ENCODE measurements at places on chromosomes 1 and 21.

GRCh38 chr1:203320591-203321272 is 15.4 kb downstream of the BTG2 start:
- DNase-seq = peak; percentile 66

GRCh38 chr1:47184090-47184821 is 5.6 kb downstream of the PDZK1IP1 start:
- DNase-seq = no peak

DNA sequence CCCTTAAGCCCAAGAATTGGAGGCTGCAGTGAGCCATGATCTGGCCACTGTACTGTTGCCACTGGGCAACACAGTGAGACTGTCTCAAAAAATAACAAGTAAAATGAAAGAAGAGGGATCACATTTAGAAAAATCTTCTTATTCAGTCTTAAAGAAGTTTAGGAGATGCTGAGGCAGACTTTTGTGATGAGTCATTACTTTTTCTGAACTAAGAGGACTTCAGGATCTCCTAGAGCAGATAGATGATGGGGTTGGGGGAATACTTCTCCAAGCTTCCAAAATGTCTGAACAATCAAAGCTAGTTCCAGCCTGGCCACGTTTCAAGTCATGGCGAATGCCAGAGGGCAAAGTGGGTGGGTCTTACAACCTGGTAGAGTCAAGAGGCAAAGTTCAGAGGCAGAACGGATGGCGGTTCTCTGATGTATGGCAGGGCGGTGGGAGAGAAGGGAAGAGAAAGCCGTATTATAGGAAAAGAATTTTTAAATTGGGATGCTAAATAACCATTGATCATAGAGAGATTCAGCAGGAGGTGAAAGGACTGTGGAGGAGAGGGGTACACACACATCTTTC is 2.1 kb upstream of the CIART start:
- no peak for DNase-seq

- DNase-seq = no peak
These were observed 43.5 kb downstream of the UMODL1 start for GRCh38 chr21:42114646-42115045.

- DNase-seq = no peak
These were observed 533.4 kb downstream of the MATN1 start for GRCh38 chr1:30189818-30190500.

DNA sequence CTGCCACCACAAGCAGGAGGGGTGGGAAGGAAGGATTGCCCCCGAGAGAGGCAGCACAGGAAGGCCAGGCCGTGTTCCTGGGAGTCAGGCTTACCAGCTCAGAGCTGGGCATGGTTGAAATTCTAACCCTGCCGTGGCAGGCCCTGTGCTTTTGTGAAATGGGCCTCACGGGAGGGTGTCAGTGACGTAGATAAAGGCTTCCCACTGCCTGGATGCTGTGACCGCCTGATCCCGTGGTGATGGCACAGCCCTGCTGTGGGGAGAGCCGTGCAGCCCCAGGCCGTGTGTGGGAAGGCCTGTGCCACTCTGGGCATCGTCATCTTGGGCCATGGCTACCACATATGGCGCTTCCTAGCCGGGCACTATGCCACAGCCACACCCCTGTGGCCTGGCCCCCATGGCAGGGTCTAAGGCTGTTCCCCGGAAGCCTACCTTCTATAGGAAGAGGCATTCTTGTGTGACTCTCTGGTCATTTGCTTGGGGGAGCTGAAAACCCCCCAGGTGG is 161.3 kb downstream of the PCBP3 start:
- no peak for DNase-seq

DNA sequence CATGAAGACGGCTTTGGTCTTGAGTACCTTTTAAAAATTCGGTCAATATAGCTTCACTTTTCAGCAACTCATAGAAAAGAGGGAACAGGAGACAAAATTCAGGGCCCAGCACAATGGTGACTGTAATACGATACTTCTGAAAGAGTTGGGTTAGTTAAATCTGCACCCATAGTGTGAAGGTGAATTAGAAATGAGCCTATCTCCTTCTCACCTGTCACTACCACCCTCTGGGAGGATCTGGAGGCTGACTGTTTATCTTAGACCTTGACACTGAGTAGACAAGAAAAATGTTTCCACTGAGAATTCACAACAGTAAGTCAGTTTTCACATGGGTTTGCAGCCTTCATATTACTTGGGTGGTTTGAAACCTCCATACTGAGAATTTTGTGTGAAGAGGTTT is 57.9 kb upstream of the HMGB4 start:
- no peak for DNase-seq

DNA sequence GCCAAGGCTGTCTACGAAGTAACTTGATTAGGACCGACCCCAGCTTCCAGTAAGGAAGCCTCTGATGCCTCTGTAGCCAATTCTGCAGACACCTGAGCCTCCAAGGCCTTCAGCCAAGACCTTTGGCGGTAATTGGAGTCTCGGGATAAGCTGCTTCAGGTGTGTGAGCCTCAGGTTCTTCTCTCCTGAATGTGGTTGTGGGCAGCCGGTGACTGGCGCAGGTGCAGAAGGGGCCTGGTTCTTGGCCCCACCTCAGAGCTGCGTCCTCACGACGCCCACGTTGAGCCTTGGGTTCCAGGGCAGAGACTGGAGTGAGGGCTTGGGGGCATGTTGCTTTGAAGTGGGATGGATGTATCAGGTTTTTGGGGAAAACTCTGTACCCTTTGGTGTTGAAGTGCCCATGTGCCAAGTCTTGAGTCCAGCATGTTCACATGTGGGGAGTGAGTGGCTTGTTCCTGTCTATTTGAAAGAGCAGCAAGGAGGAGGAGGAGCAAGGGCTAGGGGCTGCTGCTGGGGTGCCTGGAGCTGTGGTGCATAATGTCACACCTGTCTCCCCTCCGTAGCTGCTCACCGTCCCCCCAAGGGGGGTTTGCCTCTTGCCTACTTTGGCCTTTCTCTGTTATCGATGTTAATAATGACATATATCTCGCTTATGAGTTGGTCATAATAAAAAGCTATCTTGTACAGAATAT is 1.4 kb downstream of the PSEN2 start:
- no peak for DNase-seq

DNA sequence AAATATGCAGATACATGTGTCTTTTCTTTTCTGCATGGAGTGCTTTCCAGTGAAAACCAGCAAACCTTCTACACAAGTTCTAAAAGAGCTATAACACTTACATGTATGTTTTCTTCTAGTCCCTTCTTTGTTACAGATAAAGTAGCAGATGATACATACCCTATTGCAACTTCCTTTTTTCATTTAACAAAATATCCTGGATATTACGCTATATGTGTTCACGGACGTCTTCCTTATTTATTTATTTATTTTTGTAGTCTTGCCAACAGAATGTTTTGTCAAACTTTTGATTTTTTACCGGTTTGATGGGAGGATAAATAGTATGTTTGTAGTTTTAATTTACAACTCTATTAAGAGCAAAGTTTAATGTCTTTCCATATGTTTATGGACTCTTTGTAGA is 5.2 kb upstream of the GALNT2 start:
- DNase-seq = no peak

DNA sequence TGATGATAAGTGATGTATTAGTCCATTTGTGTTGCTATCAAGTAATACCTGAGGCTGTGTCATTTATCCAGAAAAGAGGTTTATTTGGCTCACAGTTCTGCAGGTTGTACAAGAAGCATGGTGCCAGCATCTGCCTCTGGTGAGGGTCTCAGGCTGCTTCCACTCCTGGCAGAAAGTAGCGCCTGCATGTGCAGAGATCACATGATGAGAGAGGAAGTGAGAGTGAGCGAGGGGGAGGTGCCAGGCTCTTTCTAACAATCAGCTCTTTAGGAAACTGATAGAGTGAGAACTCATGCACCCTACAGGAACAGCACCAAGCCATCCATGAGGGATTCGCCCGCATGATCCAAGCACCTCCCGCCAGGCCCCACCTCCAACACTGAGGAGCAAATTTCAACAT is 2.2 kb upstream of the FHAD1 start:
- DNase-seq = no peak

- DNase-seq = no peak
These were observed 99.7 kb downstream of the LAMC2 start for GRCh38 chr1:183285746-183286145.

- no peak for DNase-seq
These were observed 39.5 kb upstream of the C1orf87 start for GRCh38 chr1:60113028-60113427.

GRCh38 chr1:79614762-79615161 is 608.2 kb upstream of the ADGRL4 start:
- no peak for DNase-seq

DNA sequence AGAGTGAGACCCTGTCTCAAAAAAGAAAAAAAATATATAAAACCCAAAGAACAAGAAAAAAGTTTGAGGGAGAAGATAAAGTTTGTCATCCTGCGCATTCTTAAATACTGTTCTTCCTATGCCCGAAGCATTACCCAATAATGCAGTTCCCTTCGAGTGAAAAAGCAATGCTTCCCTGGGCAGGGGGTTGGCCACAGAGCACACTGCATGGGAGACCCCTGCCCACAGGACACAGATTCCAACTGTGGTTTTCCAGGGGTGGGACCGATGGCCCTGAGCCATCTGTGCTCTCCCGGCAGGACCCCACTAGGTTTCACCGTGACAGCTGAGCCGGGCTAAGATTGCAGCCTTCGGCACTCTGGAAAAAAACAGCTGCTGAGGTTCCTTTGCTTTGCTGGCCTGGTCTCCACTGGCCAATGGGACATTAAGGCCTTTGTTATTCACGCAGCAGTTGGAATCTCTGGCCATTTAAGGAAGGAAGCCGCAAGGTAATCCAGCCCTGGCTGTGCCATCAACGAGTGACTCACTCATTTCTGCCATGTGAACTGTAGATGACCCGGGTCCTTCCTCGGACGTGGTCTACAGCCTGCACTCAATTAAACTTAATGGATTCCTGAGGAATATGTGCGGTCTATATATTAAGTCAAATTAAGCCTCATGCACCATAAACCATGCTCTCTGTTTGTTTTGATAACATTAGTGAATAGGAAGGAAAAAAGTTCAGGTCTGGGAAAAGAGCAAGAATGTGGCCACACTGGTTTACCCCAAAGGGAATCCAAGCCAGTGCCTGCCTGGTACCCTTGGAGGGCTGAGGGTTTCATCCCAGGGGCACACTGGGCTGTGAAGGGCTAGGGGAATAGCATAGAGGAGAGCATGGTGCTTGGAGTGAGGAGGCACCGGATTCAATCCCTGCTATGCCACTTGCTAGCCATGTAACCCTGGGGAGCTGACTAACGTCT is 163.2 kb downstream of the ZBTB18 start:
- no peak for DNase-seq

DNA sequence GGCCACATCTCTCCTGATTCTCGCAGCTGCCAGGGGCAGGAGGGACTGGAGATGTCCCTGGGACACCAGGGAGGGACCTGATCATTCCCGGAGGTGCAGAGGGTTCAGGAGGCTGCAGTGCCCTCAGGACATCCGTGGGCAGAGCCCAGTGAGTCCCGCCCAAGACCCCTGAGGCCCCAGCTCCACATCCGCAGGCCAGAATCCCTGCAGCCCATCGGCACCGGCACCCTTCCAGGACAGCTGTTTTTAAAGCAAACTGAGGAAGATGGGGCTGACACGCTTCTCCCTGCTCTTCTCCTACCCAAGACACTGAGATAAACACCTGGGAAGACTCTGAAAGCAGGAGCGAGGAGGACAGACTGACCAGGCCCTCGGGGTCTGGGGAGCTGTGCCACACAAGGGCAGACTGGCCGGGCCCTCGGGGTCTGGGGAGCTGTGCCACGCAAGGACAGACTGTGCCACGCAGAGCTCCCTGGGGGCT is 25.5 kb downstream of the SLC19A1 start:
- no peak for DNase-seq

GRCh38 chr1:80384083-80384830 is 1377.7 kb upstream of the ADGRL4 start:
- DNase-seq = no peak

DNA sequence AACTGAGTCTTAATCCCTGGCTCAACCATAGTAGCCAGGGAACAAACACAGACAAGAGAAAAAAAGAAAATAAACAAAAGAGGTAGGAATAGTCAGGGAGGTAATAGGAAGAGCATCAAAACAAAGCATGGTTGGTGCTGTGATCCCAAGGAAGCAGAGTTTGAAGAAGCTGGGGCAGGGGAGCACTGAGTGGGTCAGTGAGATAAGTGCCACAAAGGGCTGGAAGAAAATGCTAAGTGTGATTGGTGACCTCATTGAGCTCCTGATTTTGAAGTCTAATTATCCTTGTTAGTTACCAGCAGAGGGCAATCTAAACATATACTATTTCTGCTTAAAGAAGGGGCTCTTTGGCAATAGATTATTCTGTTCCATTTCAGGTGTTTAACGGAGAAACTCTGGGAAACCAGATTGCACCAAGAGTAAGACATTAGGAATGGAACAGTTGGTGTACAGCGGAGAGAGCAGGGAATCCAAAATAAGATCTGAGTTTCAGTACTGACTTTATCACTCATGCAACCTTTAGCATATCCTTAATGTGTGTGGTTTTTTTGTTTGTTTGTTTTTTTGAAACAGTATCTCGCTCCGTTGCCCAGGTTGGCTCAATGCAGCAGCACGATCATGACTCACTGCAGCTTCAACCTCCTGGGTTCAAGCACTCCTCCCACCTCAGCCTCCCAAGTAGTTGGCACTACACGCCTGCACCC is 30.7 kb upstream of the KIAA1614 start:
- no peak for DNase-seq

DNA sequence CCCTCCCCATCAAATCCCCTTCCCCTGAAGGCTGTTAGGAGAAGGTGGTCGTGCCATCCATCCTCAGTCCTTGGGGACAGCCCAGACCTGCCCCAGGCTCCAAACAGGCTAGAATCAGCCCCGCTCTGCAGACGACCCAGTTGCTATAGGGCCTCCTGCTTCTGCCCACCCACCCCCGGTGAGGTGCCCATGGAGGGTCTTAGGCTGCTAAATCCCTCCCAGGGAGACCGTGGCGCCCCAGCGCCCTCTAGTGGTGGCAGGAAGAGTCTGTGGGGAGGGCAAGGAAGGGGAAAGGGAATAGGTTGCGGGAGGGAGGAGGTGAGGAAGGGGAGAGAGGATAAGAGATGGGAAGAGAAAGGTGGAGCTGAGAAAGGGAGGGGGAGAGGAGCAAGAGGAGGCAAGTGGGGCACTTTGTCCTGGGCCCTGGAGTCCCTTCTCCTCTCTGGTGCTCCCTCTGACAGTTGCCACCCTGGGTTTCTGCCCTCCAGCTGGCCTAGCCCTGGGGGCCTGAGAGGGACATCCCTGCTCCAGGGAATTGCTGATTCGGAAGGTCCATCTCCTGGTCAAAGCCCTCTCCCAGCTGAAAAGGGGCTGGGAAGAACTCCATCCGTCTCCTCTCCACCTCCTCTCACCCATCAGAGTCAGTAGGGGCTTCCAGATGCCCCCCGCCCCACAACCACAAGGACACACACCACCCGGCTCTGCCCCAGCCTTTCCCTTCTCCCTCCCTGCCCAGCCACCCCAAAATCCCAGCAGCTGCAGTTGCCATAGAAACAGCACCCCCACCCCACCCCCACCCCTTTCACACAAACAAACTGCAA is 55.4 kb downstream of the CAMK2N1 start:
- peak; percentile 15 for DNase-seq

- DNase-seq = no peak
These were observed 15.1 kb upstream of the THRAP3 start for GRCh38 chr1:36208978-36209703.

DNA sequence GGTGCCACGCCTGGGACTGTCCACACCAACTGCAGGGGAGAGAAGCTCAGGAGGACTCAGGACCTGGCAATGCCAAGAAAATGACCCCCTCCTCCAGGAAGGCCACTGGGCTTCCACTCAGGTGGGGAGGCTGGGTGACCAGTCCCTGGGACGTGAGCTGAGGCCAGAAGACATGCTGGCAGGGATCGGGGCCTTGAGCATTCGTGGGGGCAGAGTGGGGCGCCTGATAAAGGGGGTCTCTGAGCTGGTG is 15.3 kb upstream of the COL6A2 start:
- no peak for DNase-seq

Measured in T-helper 17 cell (primary cell).